ENCODE measurements at places on chromosomes 16 and 17.

- no peak for DNase-seq
Measured at GRCh38 chr16:4733747-4734062, 366 bp downstream of the ANKS3 start.

- DNase-seq, result no peak
Measured at GRCh38 chr17:40445751-40446468, 2.7 kb downstream of the IGFBP4 start.

DNA sequence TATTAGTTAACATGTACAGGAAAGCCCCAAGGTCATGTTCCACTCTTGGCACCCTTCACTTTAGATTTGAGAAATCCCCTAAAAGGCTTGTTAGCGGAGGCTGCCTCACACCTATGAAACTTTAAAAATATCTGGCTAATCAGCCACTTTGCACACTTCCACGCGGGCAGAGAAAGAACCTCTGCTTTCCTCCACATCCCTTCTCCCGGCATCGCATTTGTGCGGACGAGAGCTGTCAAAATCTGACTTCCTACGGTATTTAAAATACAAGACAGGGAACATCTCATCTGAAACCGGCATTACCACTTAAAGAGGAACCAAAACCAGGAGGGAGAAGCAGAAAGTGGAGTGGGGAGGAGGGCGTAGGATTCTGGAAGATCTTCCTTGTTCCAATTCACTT, 422.3 kb downstream of the TMEM114 start:
- DNase-seq, result no peak

- no peak for DNase-seq
Measured at GRCh38 chr16:1539720-1540555, 6.5 kb downstream of the TMEM204 start.

DNA sequence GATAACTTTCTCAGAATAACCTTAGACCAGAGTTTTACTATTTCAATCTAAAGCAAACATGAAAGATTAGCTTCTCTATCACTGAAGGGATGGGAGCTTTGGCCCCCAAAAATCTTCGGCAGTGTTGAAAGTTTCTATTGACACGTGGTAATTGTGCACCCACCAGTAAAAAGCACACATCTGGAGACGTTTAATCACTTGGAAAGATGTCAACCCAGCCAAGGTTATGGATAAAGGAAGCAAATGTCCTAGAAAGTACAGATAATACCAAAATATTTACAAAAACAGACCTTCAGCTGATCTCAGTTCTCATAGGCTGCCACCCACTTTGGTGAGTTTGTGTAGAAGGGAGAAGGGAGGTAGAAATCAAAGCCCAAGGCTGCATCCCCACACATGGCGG, 5.3 kb downstream of the MYCBPAP start:
- DNase-seq, result no peak

DNA sequence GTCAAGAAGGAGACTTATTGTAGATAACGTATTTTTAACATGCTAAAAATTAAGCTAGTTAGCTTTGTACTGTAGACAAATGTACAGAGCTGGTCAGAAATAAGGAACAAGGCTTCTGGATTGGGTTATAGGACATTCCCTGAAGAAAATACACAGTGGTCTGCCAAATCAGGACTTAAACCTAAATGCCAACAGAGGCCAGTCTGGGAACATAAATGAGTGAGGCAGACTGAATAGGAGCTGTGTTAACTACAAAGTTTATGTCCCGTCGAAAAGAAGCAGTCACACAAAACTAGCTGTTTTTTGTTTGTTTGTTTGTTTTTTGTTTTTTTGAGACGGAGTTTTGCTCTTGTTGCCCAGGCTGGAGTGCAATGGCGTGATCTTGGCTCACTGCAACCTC, 120.4 kb upstream of the C17orf78 start:
- DNase-seq, result no peak

GRCh38 chr17:1967213-1967612, 57.9 kb downstream of the RTN4RL1 start:
- no peak for DNase-seq

DNA sequence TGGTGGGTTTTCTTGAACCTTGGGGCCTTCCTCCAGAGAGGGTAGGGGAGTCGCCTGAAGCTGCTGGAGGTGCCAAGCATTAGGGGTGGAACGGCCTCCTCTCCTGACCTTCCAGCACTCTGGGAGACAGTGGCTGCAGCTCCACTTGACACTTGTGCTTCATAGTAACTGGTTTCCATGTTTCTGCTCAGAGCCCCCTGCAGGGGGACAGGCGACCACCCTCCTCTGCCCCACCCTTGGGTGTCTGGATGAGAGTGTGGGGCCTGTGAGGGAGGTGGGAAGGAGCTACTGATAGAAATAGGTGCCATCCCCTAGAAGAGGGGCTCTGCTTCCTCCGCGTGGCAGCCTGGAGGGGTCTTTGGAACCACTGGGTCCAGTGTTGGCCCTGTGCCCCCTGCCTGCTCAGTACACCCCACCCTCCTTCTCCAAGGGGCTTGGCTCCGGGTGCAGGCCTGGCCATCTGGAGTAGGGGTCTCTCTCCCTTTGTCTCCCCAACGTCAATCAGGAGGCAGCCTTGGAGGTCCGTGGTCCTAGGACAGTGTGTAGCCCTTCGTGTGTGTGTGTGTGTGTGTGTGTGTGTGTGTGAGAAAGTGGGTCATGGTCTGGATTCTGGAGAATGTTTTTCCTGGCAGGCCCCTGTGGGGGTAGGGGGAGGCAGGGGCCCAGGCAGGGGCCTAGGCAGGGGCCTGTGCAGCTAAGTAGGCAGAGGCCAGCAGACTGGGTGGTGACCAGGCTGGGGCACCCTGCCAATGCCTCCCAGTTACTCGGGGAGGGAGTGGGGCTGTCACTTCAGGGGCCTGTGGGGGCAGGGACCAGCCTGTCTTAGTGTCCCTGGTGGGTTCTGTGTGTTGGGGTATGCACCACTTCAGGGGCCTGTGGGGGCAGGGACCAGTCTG, 4.9 kb downstream of the LASP1 start:
- DNase-seq, result peak; percentile 47

- no peak for DNase-seq
Measured at GRCh38 chr17:1461198-1461944, 5.3 kb upstream of the CRK start.

- DNase-seq, result no peak
Measured at GRCh38 chr17:47949946-47950345, 7.7 kb downstream of the PRR15L start.

DNA sequence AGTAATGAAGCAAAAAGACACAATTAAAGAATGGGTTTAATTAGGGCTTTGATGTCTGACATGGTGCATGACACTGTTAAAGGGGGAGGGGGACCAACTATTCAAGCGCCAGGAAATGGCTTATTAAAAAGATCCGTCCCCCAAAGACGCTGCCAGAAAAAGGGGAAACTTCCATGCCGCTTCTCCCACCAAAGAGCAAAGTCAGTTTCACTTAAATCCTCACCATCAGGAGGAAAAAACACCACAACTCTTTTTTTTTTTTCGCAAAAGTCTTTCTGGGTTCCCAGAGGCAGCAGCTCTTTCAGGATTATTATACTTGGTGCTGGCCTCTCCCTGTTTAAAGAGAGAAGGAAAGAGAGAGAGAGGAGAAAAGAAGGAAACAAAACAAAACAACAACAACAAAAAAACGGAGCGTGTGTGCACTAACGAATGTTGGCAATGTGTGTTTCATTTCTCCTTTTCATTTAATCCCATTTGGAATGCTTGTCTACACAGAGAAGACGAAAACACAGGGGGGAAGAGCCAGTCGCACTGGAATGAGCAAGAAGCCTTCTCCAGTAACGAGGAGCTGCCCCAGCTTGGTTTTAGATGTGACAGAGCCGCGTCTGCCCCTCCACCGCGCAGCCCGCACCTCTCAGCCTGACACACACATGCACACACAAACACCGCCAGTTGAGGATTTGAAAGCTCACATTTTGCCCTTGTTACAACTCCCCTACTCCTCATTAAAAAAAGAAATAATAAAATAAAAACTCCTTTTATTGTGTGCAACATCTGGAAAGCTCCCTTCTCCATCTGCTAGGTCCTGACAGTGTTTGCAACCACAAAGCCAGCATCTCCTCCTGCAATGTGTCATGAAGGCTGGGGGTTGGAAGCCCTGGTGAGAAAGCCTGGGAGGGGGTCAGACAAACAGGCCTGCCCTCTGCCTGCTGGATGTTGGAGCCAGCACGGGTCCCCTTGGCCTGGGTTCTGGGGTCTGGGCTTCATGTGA, 32.7 kb upstream of the AXIN2 start:
- DNase-seq, result peak; percentile 78

DNA sequence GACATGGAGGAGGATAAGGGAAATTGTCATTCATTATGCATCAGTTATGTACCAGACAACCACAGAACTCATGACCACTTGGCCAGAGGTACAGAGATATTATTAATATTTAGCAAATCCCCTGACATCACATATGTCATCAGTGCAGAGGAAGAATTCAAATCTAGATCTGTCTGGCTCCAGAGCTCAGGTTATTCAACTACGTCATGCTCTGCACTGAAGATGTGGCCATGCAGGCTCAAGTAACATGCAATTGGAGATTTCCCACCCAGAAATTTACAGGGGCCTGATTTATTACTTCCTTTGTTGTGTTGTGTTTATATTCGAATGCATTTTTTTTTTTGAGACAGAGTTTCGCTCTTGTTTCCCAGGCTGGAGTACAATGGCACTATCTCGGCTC, 224.3 kb downstream of the HS3ST4 start:
- DNase-seq, result no peak
